ENCODE measurements at places on chromosomes 4 and X.

- DNase-seq: peak; percentile 41
Measured at GRCh38 chr4:2685541-2685940, 70.6 kb downstream of the TNIP2 start.

GRCh38 chrX:87310780-87311179 is 206.8 kb upstream of the KLHL4 start:
- no peak for DNase-seq

DNA sequence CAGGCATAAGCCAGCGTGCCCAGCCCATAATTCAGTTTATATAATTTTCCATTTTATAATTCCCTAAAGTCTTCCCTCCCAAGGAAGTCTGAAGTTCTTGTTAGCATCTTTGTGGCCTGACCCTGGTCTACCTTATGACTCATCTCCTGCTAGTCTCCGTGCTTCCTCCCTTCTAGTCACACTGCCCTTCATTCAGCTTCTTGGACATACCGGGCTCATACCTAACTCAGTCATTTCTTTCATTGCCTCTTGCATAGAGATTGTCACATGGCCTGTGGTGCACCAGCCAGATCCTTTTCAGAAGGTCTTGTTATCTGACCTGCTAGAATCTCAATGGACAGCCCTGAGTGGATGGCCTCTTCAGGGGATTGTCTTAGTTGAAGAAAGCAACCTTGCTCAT is 22.8 kb upstream of the MAML3 start:
- DNase-seq: peak; percentile 61

- no peak for DNase-seq
Measured at GRCh38 chr4:114163051-114163450, 183.6 kb upstream of the ARSJ start.

DNA sequence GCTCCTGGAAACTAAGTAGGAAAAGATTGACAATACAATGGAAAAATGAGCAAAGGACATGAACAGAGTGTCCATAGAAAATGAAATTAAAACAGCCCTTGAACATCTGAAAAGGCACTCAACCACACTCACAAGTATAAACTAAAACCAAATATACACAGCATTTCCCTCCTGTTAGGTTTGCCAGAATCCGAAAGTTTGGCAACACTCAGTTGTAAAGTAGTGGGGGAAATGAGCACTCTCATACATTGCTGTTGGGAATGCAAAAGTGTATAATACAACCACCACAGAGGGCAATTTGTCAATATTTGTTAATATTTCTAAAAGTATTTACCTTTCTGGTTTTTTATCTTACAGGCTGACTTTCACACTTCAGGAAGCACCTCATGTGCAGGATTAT is 84.2 kb upstream of the TMEM164 start:
- DNase-seq: no peak

DNA sequence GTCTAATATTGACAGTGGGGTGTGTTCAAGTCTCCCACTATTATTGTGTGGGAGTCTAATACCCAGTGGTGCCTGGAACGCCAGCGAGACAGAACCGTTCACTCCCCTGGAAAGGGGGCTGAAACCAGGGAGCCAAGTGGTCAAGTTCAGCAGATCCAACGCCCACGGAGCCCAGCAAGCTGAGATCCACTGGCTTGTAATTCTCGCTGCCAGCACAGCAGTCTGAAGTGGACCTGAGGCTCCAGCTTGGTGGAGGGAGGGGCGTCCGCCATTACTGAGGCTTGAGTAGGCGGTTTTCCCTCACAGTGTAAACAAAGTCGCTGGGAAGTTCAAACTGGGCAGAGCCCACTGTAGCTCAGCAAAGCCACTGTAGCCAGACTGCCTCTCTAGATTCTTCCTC is 407.3 kb downstream of the DMD start:
- DNase-seq: no peak

DNA sequence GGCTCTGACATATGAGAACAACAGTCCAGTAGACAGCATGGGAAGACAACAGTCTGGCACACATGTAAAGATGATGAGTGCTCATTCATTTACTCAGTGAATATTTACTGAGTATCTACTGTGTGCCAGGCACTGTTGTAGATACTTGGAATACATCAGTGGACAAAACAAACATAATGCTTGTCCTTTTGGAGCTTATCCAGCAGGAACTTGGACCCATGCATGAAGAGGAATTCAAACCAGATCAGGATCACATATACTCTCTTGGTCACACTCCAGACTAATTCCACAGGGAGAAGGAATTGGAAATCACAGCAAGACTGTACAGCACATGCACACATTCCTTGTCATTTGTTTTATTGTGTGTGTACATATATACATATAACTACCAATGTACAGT is 217.6 kb upstream of the TTC29 start:
- peak; percentile 32 for DNase-seq

- DNase-seq: no peak
Measured at GRCh38 chr4:166662266-166662843, 571.9 kb downstream of the SPOCK3 start.

DNA sequence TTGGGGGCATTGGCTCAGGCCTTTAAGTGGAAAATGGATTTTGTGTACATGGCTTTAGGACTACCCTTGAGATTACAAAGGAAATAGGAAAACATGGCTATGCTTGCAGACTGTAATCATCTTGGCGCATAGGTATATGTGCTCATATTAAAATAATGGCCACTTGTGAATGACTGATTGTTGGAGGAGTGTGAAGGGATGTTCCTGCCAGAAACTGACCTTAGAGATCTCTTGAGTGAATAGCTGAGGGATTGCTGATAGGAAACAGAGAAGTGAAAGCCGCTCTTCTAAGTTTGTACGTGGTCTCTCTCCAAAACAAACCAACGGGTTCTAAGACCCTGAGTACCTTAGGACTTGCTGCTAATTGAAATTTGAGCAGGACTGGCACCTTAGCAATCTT is 186.0 kb downstream of the MGST2 start:
- DNase-seq: no peak
